Stimulated activated naive B cell treated with anti-CD40 and anti-IgM and Interleukin-4, amounts not matched to agents 10 μg/mL and 1 μg/mL and 100 μg/mL, for 72 hours (primary cell): ENCODE measurements at places on chromosomes 7 and 10.

DNA sequence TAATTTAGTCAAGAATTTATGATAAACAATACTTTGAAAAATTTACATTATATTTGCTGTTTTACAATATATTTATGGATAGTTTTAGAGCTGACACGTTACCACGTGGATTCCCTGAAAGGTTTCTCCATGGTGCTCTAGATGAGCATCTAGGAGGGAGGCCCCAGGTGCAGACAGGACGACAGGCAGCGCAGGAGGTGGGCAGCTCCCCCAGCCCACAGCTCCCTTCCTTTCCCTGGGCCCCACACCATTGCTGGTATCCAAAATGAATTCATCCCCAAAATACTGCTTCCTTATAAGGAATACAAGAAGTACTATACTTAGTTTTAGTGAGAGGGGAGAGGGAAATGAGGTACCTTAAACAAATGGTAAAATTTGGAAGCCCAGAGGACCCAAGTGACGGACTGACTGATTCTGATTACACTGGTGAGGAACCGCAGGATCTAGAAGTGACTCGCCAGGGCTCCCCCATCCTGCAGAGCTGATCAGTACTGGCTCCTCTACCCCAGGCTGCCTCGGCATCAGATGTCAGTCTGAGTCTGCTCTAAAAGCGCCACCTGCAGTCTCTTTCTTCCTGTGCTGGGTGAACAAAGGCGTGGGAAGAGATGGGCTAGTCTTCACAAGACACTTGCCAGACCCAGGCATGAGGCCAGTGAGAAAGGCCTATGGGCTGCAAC is 89.2 kb downstream of the DLG5 start:
- DNase-seq, result peak; percentile 17

DNA sequence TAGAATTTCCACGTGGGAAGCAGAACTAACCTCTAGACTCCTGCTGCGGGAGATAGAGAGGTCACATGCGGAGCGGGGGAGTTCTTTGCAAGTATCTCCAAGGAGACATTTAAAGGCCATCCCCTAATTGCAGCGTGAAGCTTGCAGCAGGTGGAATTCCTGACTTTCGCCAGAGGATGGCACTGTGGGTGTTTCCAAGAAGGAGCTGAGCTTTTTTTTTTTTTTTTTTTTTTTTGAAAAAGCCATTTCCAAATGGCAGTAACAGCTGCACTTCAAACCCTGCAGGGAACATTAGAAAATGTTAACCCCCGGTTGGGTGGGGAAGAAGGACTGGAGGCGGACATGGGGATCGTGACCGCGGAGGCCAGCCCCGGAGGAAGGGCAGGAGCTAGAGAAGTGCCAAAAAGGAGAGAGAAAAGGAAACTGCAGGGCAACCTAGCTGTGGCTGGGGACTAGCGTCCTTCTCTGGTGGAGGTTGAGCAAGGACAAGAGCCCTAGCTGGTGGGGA is 487.7 kb downstream of the TYW1 start:
- DNase-seq, result peak; percentile 21

- no peak for DNase-seq
Observed at GRCh38 chr7:140683657-140684056, 10.9 kb downstream of the ADCK2 start.

DNA sequence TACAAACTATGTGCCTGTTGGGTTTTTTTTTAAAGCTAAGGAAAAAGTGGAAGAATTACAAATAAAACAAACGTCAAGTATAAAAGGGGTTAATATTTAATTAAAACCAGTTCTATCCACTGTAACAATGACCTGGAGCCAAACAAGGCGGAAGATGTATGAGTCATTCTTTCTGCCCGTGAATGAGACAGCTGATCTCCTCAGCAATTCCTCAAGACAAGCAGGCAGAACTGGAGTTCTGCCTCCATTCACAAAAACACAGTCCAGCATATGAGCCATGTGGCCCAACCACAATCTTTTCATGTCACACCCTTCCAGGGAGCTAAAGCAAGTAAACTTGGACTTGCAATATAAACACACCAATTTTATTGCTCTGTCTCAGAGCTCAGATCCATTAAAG is 8.4 kb downstream of the ETV1 start:
- no peak for DNase-seq

- DNase-seq, result no peak
Observed at GRCh38 chr10:34743814-34744213, 71.3 kb downstream of the PARD3 start.

DNA sequence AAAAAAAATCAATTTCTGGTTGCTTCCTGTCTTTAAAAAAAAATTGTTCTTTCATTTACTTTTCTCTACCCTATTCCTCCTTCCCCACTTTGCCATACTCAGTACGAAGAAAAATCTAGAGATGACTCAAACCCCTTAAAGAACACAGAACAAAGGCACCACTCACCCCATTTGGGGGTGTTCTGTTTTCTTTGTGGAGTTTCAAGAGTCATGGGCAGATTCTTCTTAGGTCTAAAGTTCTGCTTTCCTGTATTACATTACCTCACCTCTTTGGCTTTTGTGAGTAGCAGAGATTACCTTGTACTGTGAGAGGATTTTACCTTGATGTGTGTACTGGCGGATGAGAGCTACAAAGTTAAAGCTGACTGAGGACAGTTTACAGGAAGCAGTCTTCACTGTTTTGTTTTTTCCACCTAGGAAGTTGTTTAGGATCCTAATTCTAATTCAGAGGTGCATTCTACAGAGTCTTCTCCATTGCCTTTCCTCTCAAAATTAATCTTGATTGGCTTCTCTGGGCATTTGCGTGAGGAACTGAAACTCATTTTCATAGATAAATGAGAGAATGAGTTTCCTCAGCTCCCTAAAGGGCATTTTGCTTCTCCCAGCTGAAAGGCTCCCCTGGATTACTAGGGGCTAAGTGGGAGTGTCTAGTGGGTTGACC is 20.7 kb downstream of the AVL9 start:
- peak; percentile 16 for DNase-seq

- DNase-seq, result no peak
Observed at GRCh38 chr7:32522746-32523530, 27.6 kb downstream of the AVL9 start.

GRCh38 chr10:62076891-62077290 is 175.4 kb downstream of the ARID5B start:
- no peak for DNase-seq

- DNase-seq, result no peak
Observed at GRCh38 chr7:134311807-134312206, 4.9 kb downstream of the SLC35B4 start.

- DNase-seq, result no peak
Observed at GRCh38 chr7:100722480-100723212, 2.4 kb downstream of the EPO start.

DNA sequence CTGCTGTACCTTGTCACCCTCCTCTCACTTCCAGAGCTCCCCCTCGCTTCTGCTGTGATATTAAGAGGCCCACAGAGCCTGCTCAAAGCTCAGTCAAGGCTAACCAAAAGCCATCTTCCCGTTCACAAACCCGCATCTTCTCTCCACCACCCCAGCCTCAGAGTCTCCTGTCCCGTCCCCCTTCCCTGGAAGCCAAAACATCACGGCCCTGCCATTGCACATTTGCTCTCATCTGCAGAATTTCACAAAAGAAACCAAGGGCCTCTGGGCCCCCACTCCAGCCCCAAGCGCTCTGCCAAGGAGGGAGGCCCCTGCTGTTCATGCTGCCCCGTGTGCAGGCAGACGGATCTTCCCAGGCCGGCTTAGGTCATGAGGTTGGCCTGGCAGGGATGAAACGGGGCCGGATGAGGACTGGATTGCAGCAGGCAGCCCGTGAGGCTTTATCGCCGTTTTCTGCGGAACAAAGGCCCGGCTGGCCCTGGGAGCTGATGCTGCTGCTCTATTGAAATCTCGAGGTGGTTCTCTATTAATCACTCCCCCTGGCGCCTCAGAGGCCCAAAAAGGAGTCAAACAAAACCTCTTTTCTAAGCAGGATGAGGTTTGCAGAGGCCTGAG is 31.6 kb upstream of the FOXK1 start:
- no peak for DNase-seq

DNA sequence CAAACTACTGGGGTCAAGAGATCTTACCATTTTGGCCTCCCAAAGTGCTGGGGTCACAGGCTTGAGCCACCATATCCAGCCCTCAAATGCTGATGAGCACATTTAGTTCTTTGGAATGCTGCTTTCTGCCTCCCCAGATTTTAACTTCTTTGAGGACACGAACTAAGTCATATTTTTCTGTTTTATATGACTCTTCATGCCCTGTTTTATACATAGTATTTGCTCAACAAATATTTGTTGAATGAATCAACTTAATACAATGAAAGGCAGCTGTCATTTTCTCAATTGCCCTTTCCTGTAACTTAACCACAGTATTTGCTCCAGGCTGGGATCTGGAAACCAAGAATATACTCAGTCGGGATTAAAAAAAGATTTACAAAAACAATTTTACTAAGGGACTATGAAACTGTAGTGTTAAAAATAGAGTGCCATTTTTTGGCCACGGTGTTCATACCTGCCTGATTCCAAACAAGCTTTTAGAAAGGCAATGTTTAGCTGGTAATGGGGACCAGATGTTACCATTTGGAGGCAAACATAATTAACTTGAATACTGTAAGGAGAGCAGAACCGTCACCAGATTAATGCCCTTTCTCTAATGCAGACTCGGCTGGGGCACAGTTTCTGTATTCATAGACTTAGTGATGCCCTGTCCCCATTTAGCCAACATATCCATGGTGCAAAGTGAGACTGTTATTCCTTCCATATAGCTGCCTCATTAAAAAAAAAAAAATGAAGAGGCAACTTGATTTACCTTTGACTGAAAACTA is 117.6 kb downstream of the NRP1 start:
- DNase-seq, result no peak

GRCh38 chr7:149198161-149198816 is 2.9 kb downstream of the ZNF282 start:
- DNase-seq, result no peak

DNA sequence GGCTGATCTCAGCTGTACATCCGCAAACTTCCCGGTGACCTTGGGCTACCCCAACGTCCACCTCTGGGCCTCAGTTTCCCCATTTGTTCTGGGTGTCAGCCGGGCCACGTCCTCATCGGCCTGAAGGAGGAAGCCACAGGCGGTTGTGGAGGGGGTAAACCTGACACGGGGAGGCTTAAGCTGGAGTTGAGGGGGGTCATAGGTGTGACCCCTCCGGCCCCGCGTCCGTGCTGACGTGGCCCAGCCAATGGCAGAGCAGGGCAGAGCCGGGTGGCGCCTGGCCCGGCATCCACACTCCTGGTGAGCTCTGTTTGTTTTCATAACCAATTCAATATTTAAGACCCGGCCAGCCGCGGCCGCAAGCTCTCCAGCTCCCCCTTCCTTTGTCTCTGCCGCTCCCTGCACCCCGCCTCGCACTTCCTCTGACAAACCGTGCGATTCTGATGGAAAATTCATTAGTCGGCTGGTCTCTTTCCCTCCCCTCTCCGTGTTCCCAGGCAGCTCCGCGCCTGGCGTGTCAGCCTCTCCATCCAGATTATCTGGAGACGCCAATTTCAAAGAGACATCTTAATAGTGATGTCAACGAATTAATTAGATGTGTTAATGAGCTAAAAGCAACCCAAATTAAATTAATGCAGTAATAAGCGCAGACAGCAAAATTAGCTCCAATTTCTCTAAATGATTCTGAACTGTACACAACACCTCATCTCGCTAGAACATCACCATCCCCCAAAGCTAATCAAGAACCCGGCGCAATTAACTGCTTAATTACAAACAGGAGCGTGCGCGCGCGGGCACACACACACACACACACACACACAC is 55.4 kb downstream of the MICALL2 start:
- DNase-seq, result no peak

GRCh38 chr10:11272915-11273389 is 255.3 kb downstream of the CELF2 start:
- DNase-seq, result peak; percentile 82
